ENCODE measurements at places on chromosomes 5 and 9. TPM values are rescaled to one million over a fixed set of nuclear protein-coding genes. Genes with fewer than 3 reads are reported as not detected.

- DNase-seq: no peak
Observed at GRCh38 chr5:20105915-20106314, 117.9 kb upstream of the CDH18 start.

DNA sequence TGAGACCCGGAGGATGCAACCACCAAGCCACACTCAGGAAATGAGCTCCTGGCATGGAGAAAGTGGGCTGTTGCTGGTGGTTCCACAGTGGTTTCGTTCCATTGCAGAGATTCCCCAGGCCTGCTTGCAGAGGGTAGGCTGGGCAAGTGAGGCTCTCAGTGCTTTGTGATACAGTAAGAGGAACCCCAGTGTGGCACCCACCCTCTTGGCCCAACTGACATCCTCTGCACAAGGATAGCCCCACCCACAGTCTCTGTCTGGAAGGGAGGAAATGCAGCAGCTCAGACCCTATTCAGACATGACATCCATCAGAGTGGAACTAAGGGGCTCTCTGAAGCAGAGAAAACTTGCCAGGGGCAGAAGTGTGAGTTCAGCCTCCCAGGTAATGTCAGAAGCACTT is 69.6 kb upstream of the FSTL4 start:
- DNase-seq: no peak

- no peak for DNase-seq
Observed at GRCh38 chr5:16529306-16529705, 63.7 kb upstream of the ZNF622 start.

GRCh38 chr5:136590581-136590980 is 225.2 kb upstream of the TRPC7 start:
- no peak for DNase-seq

GRCh38 chr9:120579139-120580050 is 572 bp downstream of the CDK5RAP2 start:
- DNase-seq: no peak

- DNase-seq: peak; percentile 37
Observed at GRCh38 chr5:150131978-150132694, 23.5 kb downstream of the PDGFRB start.

- DNase-seq: no peak
Observed at GRCh38 chr5:101271416-101271815, 368.3 kb upstream of the ST8SIA4 start.

DNA sequence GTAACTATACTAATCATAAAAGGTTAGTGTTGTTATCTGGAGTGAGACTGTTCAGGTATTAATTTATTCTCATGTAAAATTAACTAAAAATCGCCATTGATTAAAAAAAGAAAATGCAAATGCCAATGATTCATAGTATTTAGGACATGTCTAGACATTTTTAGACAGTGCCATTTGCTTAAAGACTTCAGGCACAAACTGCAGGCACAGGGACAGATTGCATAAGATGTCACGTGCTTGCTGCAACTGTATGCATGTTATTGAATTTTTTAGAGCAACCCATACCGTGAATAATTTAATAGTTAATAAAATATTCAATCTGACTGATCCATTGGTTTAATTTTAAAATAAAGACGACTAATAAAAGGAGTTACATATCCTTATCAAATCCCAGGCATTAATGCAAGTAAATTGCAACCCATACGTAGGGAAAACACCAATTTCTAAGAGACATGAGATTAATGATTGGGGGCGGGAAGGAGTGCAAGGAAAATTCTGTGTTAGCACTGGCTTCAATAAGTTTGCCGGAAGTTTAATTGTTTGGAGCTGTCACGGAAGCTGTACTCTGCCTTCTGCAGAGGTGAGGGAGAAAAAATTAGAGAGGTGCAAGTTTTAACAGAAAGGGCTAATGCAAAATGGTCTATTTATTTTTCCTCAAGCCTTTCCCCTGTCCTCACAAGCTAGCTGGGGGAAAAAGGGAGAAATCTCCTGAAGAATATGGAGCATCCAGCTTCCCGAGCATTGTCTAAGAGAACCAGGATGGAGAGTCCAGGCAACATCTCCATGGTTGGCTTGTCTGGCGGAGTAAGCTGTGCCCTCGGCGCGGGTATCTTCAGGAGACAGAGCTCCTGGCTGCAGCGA is 2.9 kb downstream of the EDIL3 start:
- no peak for DNase-seq

DNA sequence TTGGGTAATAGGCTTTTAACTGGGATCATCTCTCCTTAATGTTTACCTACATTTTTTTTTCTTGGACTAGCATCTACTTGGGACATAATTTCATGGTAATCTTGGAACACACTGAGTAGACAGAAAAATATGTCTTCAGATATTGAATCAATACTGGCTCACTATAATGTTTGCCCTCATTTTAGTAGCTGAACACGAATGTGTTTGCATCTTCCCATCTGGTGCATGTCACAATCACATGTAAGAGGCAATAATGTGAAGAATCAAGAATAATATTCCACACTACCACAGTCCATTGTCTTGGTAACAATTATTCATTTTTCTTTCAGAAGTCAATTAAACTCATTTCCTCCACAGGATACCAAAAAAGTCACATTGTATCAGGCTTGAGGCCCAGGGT is 382.7 kb upstream of the CDH10 start:
- DNase-seq: no peak

DNA sequence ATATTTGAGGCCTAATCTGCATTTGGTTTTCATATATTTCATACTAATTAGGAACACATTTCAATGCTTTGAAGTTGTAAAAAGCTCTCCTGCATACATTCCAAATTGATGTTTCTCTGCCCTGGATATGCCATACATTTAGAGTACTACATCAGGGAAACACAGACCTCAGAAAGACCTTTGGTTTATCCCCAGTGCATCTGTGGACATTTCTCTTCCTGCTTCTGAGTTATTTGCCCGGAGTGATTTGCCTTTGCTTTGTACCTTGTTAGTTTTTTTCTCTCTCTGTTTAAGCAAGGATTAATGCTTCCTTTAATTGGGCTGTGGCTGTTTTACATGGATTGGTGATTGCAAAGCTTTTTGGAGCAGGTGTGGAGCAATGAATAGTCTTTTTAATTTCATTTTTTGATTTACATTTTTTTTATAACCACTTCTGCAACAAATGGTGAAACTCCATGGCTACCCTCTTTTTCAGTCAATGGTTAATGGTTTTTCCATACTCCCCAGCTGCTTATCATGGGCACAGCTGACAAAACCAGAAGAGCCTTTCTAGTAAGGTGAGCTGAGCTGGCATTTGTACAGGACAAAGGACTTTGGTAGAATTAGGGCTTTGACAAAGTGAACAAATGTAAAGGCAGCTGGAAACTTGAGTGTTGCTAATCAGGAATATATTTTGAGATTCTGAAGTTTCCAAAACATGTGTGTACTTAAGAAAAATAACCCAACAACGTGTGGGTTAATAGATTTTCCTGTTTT is 54.2 kb downstream of the ZSWIM6 start:
- DNase-seq: no peak

GRCh38 chr5:36724467-36725332 is 118.3 kb downstream of the SLC1A3 start:
- DNase-seq: peak; percentile 63

DNA sequence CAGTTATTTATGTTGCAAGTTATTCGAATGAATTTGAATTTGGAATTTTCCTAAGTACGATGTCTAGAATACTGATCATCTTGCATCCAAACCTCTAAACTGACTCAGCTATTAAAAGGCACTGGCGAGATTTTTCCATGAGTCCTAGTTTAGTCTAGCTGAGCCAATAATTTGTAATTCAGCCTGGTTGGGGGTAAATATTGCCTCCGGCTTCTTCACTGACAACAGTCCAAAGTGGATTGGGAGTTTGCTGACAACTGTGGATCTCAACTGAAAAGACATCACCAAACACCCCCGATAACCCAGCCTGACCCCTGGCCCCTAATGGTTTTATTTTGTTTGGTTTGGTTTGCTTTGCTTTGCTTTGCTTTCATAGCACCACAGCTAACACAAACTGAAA is 189.8 kb upstream of the DAPK1 start:
- no peak for DNase-seq

DNA sequence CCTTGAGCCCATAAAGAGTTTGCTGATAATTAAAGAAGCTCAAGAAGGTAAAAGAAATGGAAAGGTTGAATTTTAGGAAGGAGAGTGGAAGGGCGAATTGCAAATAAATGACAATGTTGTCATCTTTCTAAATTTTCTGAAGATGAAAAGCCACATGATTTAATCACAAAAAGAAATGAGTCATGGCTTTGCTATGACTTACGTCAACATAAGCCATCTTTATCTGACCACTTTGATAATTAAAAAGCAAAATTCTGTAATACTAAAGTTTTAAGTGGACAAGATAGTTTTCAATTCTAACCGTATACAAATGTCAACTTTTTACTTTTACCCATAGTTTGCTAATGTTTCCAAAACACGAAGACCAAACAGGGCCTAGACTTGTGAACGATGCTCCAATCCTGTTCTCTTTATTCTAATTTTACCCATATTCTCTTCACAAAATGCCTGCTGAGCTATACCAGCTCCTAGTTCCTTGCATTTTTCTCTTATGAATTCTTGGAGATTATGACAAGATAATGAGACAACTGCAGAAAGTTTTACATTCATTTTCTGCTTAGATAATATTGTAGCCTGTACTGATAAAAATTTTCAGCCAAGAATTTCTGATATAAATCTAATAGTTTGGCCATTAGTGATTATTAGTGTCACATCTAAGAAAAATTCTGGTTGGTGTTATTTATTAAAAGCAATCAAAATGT is 21.8 kb upstream of the PRUNE2 start:
- no peak for DNase-seq

- no peak for DNase-seq
Observed at GRCh38 chr9:125277411-125277810, 15.8 kb downstream of the GAPVD1 start.

DNA sequence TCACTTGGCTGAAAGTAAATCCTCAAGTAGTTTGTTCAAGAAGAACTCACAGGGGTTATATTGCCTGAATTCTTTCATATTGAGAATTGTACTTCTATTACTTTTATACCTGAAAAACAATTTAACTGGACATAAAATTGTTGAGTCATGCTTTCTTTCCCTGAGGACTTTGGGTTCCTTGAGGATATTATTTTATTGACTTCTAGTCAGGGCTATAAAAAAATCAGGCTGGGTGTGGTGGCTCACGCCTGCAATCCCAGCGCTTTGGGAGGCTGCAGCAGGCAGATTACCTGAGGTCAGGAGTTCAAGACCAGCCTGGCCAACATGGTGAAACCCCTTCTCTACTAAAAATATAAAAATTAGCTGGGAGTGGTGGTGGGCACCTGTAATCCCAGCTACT is 17.9 kb upstream of the CDC42SE2 start:
- DNase-seq: peak; percentile 45

DNA sequence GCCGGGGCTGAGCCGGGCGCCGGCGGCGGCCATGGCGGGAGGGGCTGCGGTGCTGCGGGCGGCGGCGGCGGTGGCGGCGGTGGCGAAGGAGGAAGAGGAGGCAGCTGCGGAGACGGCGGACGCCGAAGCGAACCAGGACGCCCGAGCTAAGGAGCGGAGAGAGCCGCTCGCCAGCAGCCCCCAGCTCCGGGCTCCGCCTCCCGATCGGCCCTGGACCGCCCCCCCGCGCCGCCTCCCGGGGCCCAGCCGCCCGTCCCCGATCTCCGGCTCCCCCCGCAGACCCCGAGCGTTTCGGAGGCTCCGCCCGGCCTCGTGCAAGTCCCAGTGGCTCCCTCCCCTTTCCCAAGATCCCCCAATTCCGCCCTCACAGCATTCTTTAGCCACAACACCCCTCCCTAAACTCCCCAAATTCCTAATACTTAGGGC is at the start of gene ASTN2:
ASTN2 (minus strand) TSS at position 152 of the 426 bp plus-strand sequence; CDS start at position 33, 119 bp downstream.
- DNase-seq: no peak

DNA sequence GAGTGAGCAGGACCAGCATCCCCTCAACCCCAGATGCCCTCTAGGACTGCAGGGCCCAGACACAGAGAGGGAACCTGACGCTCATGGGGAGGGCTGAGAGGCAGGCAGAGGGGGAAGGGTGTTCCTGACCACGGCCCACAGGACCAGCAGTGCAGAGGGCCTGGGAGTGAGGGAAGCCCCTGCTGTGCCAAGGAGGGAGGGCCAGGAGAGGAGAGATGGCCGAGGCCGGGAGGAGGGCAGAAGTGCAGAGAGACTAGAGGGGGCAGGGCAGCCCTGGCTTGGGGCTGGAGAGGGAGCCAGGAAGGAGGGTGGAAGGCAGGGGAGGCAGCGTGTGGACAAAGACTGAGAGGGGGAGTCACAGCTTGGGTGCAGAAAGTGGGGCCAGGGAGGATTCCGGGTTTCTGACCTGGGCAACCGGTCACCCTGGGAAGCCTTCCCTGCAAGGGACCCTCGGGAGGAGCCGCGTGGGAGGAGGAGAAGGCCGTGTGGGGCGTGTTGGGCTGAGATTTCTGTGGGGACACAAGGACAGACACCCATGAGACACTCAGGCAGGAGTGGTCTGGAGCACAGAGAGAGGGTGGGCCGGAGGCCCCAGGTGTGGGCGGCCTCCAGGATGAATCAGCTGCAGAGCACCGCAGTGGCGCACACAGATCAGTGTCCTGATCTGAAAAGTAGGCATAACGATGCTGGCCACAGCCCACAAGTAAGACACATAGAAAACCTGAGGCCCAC is 117.5 kb downstream of the ADAMTS2 start:
- DNase-seq: no peak

DNA sequence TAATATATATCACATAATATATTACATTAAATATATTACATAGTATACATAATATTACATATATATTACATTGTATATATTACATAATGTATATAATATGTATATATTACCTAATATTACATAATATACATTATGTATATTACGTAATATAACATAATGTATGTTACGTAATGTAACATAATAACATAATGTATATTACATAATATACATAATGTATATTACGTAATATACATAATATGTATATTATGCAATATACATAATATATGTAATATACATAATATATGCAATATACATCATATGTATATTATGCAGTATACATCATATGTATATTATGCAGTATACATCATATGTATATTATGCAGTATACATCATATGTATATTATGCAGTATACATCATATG is 19.1 kb downstream of the CYLC2 start:
- DNase-seq: no peak

- DNase-seq: no peak
Observed at GRCh38 chr9:105319202-105319813, 74.9 kb downstream of the SLC44A1 start.

GRCh38 chr5:121693864-121694263 is 157.8 kb upstream of the FTMT start:
- no peak for DNase-seq

The LOX gene
- total RNA-seq: 2.4 TPM

The PCDHB4 gene
- 0.46 TPM for total RNA-seq

The LTC4S gene
- 4.2 TPM for total RNA-seq

The LECT2 gene
- not detected for total RNA-seq

The TMEFF1 gene
- total RNA-seq: 0.50 TPM

The LAMC3 gene
- total RNA-seq: 1.3 TPM

The FBP2 gene
- total RNA-seq: not detected

The PRSS3 gene
- 244 TPM for total RNA-seq

The SLC6A7 gene
- 13.2 TPM for total RNA-seq

The SLC45A2 gene
- total RNA-seq: 0.73 TPM

The MEIKIN gene
- total RNA-seq: not detected

The GADD45G gene
- 5.3 TPM for total RNA-seq

The PPP2R2B gene
- 1.1 TPM for total RNA-seq
